ENCODE measurements at places on chromosomes 4 and X. TPM values are rescaled to one million over a fixed set of nuclear protein-coding genes. Genes with fewer than 3 reads are reported as not detected.

GPR101 gene
- total RNA-seq = not detected

IRS4 gene
- not detected for total RNA-seq

TEX28 gene
- total RNA-seq = not detected

GABRG1 gene
- total RNA-seq = not detected

PDE5A gene
- 53.6 TPM for total RNA-seq

ARMCX4 gene
- total RNA-seq = 10.1 TPM

ARL9 gene
- total RNA-seq = 0.15 TPM

SAGE1 gene
- not detected for total RNA-seq

LINC00632 gene
- total RNA-seq = 72.8 TPM

IGFBP7 gene
- 98.0 TPM for total RNA-seq

ITIH6 gene
- total RNA-seq = not detected

AR gene
- total RNA-seq = 0.37 TPM

RAB33A gene
- total RNA-seq = not detected

GUCY1B1 gene
- total RNA-seq = 1.0 TPM

GLRA3 gene
- total RNA-seq = not detected

LUZP4 gene
- not detected for total RNA-seq

CT45A1 gene
- total RNA-seq = not detected

TIGD4 gene
- 0.21 TPM for total RNA-seq

LAGE3 gene
- 9.8 TPM for total RNA-seq

CFI gene
- total RNA-seq = 4.0 TPM

SPANXD gene
- not detected for total RNA-seq

FAM9B gene
- total RNA-seq = not detected

ARAP2 gene
- total RNA-seq = 19.5 TPM

VCX3A gene
- not detected for total RNA-seq

F8A2 gene
- total RNA-seq = not detected

PPP2R2C gene
- total RNA-seq = 0.53 TPM

BLTP1 gene
- 89.5 TPM for total RNA-seq

NMU gene
- total RNA-seq = 0.42 TPM

FMR1NB gene
- total RNA-seq = not detected

ARHGEF6 gene
- total RNA-seq = 2.1 TPM

ADH1C gene
- total RNA-seq = 373 TPM

EFHC2 gene
- total RNA-seq = 1.9 TPM

TBC1D9 gene
- total RNA-seq = 20.5 TPM

GIMD1 gene
- total RNA-seq = not detected

MID1 gene
- total RNA-seq = 38.5 TPM

CLGN gene
- 0.37 TPM for total RNA-seq

ADAM29 gene
- total RNA-seq = not detected

ZIC3 gene
- not detected for total RNA-seq

CCKAR gene
- total RNA-seq = not detected

IL1RAPL2 gene
- total RNA-seq = not detected

ASB9 gene
- total RNA-seq = 1.9 TPM

NXF2B gene
- total RNA-seq = not detected

HSFX4 gene
- total RNA-seq = not detected

CSAG1 gene
- total RNA-seq = not detected

RPL9 gene
- total RNA-seq = 1,067 TPM

FRYL gene
- 288 TPM for total RNA-seq

MAGEA10 gene
- not detected for total RNA-seq
